ENCODE measurements at places on chromosomes 2 and 18. TPM values are rescaled to one million over a fixed set of nuclear protein-coding genes. Genes with fewer than 3 reads are reported as not detected.

Gene UGT1A7
- total RNA-seq: not detected

Gene COL4A4
- not detected for total RNA-seq

Gene C18orf54
- 5.7 TPM for total RNA-seq

Gene SIX2
- total RNA-seq: not detected

Gene SERPINB4
- not detected for total RNA-seq

Gene NDUFS1
- 95.5 TPM for total RNA-seq

Gene ATP5F1A
- total RNA-seq: 519 TPM

Gene STPG4
- not detected for total RNA-seq

Gene LIMS2
- 14.6 TPM for total RNA-seq

Gene RRM2
- total RNA-seq: 414 TPM

Gene OTOF
- 0.74 TPM for total RNA-seq

Gene USP37
- total RNA-seq: 31.2 TPM

Gene TSGA10
- 7.5 TPM for total RNA-seq

Gene AKAIN1
- total RNA-seq: not detected

Gene TMEM150A
- 2.4 TPM for total RNA-seq

Gene EN1
- not detected for total RNA-seq

Gene CXCR1
- total RNA-seq: not detected

Gene GAREM1
- total RNA-seq: not detected

Gene GRHL1
- total RNA-seq: 0.76 TPM

Gene CD8B
- 260 TPM for total RNA-seq

Gene PXDN
- total RNA-seq: 2.1 TPM

Gene ERMN
- 2.0 TPM for total RNA-seq

Gene MEP1B
- not detected for total RNA-seq

Gene ALLC
- total RNA-seq: not detected

Gene SERPINB8
- 16.8 TPM for total RNA-seq

Gene DNAH6
- 0.21 TPM for total RNA-seq

Gene CCBE1
- total RNA-seq: not detected

Gene FSHR
- total RNA-seq: not detected

Gene RASGRP3
- 5.8 TPM for total RNA-seq

Gene AP1S3
- 11.3 TPM for total RNA-seq

Gene GPAT2
- total RNA-seq: 36.3 TPM
